ENCODE measurements at places on chromosomes 12 and 14.

DNA sequence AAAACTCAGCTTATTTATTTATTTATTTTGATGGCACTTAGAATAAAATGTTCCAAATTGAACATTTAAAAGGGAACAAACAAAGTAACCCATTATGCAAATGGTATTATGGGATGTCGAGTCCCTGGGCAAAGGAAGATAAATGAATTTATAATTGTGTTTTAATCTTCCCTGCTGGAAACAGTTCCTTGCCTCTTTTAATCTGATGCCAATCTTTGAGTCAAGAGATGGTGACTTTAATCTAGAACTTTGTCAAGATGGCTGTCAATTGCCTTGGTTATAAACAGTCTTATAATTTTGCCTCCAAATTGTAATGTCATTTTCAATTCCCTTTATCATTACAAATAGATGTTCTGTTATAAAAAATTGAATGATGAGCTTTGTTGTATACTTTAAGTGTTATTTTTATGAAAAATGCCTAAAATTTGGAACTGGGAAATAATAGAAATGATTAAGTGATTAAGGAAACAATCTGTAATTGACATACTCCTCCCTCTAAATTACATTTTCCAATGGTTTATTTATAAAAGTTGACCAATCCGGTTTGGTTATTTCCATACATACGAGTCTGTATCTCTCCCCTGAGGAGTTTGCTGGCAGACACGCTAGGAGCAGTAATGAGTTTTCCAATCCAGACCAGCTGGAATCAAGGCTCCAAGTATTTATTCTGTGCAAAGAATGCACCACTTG lies 134.9 kb upstream of the FRMD6 start:
- DNase-seq: peak; percentile 96

DNA sequence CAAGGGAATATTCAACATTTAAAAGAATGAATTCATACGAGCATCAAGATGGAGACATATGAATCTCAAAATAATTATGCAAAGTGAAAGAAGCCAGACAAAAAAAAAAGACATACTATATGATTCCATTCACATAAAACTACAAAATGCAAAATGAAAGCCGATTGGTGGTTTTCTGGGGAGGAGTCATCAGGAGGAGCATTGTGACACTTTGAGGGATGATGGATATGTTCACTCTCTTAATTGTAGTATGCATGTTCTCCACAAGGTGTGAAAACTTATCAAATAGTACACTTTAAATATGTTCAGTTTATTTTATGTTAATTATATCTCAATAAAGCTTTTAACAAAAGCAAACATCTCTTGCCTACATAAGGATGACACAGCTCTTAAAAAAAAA lies 13.5 kb downstream of the OLR1 start:
- no peak for DNase-seq

- DNase-seq: no peak
These were observed 266.3 kb downstream of the ZFP36L1 start for GRCh38 chr14:68526512-68527091.

DNA sequence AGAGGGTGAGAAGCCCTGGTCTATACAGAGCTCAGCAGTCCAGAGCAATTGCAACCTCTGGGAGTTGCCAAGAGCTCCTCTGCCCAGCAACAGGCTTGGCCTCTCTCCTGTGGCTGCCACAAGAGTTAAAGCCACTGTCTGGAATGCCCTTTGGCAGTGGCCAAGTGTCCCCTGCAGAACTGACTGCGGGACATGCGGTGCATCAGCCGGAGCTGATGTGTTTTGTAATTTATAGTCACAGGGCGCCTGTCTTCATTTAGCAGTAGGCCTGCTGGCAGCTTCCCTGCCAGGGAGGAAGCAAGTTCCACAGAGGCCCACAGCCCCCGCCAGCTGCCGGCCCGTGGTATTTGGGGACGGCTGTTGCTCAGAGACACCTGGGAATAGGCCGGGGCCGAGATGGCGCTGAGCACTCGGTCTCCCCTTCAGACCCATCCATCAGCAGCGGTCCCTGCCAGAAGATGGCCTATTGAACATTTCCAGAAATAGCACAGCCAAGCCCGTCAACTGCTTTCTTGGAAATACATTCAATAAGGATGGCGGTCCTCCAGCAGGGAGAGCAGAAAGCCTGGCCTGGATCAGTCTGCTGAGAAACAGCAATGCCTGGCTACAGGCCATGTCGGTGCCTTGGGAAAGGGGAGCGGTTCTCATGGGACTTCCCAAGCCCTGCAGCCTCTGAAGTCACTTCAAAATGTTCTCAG lies 217.4 kb downstream of the CRADD start:
- DNase-seq: peak; percentile 98

DNA sequence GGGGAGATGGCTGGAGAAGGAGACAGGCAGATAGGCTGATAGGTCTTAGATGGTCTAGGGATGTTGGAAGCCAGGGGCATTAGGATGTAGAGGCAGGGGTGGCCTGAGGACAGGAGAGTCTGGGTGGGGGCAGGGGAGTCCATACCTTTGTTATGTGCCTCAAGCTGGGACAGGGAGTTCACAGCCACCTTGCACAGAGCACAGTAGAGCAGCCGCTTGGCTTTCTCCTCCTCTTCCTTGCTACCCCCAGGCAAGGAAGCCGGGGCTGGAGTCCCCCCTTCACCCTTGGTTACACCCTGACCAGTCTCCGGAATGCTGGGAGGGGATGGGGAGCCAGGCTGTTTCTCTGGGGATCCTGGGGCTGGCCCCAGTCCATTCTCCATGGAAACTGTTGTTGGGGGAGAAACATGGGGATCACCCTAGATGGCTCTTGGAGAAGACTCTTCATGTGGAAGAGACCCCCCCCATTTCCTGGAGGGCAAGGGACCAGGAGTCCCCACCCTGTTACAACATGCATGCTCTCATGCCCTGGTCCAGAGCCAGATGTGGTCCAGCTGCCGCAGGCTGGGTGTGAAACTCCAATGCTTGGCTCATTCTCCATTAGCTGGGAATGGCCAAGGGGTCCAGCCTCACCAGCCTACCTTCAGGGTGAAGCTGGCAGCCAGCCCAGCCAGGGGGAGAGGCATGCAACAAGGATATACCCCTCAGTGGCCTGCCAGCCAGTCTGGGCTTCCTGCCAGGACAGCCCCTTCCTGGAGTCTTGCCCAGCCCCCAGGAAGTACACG lies 7.2 kb upstream of the GPR84 start:
- DNase-seq: no peak

- DNase-seq: no peak
These were observed 50.0 kb downstream of the GALNT4 start for GRCh38 chr12:89474615-89475014.

DNA sequence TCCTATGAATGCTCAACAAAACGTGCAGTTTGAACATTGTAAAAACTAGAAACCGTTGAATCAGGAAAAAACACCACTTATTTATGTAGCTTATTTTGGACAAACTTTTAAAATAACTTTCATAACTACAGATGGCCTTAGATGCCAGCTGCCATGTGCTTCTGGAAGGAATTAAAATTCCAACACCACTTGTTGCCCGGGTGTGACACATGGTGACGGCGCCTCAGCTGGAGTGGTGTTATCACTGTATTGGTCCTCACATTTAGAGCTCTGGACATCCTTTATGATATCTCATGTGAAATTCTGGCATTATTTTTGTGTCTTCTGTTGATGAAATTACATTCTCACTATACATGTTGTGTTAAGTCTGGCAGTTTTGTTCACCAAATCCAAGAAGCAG lies 211.0 kb downstream of the IPO8 start:
- peak; percentile 7 for DNase-seq

DNA sequence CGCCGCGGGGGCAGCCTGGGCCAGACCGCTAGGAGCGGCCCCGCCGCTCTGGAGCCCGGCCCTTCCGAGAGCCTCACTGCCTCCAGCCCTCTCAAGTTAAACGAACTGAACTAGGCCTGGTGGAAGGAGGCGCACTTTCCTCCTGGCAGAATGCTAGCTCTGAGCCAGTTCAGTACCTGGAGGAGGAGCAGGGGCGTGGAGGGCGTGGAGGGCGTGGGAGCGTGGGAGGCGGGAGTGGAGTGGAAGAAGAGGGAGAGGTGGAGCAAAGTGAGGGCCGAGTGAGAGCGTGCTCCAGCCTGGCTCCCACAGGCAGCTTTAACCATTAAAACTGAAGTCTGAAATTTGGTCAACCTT lies 5.3 kb downstream of the LTB4R start:
- no peak for DNase-seq

GRCh38 chr14:91065266-91065665 lies 4.8 kb upstream of the RPS6KA5 start:
- DNase-seq: peak; percentile 87

- no peak for DNase-seq
These were observed 511.7 kb downstream of the TMTC2 start for GRCh38 chr12:83198291-83199015.

DNA sequence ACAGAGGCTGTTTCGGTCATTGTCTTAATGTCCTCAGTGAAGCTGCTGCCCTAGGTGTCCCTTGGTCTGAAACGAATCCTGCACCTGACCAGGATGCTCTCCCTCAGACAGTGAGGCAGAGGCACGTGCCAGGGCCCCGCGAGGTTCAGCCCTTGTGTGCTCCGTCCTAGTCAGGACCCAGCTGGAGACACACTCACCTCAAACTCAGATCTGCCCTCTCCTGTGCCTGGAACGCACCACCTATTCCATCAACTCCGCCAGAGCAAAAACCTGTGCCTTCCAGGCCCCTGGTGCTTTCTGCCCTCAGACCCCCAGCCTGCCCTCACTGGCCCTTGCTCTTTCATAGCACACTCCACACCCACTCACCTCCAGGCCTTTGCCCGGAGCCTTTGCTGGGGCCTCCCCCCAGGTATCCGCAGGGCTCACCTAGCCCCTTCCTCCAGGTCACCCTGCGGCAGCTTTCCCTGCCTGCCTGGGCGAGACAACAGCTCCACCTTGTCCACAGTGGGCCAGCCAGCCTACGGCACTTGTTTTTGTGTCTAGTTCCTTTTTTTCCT lies 150.6 kb downstream of the BCL11B start:
- DNase-seq: no peak

DNA sequence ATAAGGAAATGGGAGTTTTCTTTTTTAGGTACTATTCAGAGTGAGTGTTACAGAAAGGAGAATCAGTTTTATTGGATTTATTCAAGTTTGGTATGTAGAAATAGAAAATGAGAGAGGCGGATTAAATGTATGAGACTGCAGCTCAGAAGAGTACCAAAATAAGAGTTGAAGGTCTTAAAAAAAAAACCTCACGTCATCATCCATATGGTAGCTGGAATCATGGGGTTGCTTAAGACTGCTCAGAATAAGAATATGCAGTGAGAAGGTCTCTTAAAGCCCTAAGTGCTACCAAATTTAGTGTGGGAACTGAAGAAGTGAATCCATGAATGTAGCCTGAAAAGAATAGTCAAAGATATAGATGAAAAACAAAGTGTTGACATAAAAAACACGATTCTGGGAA lies 825.5 kb upstream of the SEL1L start:
- DNase-seq: no peak

DNA sequence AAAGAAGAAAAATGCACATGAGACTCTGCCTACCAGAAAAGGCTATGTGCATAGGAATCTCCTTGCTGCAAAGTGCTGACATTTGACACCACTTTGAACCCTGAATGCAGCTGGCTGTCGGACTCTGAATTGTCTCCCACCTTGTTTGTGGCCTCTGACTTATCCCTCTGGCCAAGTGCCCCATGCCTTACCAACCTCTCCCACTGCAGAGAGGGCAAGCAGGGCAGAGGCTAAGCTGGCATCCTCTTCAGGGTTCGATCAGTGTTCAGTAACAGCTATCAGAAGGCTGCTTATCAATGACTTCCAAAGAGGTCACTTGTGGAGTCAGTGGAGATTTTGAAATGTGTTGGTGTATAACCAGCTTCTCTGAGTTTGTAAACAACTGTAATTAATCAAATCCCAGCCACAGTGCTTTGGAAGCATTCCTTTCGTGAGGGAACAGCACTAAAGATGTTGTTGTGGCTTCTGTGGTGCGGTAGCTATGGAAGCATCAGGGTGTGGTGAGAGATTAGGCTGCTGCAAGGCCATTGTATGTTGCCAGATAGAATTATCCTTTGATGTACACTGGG lies 22.6 kb upstream of the BMP4 start:
- no peak for DNase-seq

- DNase-seq: peak; percentile 59
These were observed 4.4 kb downstream of the CACNA1C start for GRCh38 chr12:2057041-2057794.

GRCh38 chr14:105384605-105385321 lies 13.6 kb upstream of the TEX22 start:
- DNase-seq: no peak
